ELF-1 (cell line): ENCODE measurements at places on chromosomes 4 and X.
A peak's percentile ranks its signal among the peaks of the same experiment; 100 is the strongest.

GRCh38 chr4:119087121-119087520, 48.5 kb upstream of the MYOZ2 start:
- no peak for DNase-seq

DNA sequence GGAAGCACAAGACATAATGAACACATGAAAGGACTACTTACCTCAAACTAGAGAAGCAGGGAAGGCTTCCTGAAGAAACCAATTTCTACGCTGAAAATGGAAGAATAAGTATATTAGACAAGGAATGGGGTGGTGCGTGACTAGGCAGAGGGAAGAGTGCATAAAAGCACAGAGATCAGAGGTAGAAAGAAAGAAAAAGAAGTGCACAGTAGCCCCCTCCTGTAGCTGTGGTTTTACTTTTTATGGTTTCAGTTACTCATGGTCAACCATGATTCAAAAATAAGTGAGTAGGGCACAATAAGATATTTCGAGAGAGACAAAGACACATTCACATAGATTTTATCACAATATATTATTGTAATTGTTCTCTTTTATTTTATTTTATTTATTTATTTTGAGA, 934.5 kb upstream of the INTU start:
- no peak for DNase-seq

DNA sequence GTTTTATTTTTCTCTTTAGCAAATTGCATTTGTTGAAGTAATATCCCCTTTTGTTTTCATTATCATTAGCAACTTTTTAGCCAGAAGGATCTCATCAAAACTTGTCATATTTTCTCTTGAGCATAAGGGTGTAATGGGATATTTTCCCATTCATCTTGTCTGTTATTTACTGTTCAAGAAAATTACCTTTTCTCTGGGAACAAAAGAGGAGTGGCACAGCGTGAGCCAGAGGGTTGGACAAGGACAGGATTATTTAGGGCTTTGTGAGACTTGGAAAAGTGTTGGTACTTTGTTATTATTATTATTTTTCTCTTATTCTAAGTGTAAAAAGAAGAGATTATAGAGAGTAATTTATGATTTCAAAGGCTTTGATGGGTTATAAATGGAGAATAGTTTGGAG, 135.9 kb downstream of the PRKX start:
- DNase-seq, result no peak

- DNase-seq, result no peak
Measured at GRCh38 chrX:129034196-129034595, 489.1 kb downstream of the SMARCA1 start.

GRCh38 chrX:111609206-111609605, 71.8 kb upstream of the ALG13 start:
- DNase-seq, result no peak

GRCh38 chr4:17817027-17817426, 6.2 kb downstream of the NCAPG start:
- no peak for DNase-seq

GRCh38 chrX:133776072-133776471, 209.3 kb downstream of the GPC3 start:
- peak; percentile 71 for DNase-seq

- no peak for DNase-seq
Measured at GRCh38 chr4:1685235-1686150, 1.4 kb upstream of the FAM53A start.

- no peak for DNase-seq
Measured at GRCh38 chr4:143212566-143212965, 27.8 kb downstream of the USP38 start.

GRCh38 chrX:153801669-153802068, 7.2 kb downstream of the SSR4 start:
- DNase-seq, result no peak

GRCh38 chr4:71526637-71527406, 188.0 kb downstream of the SLC4A4 start:
- peak; percentile 28 for DNase-seq

- DNase-seq, result peak; percentile 92
Measured at GRCh38 chr4:183443655-183444213, 702 bp upstream of the CDKN2AIP start.

DNA sequence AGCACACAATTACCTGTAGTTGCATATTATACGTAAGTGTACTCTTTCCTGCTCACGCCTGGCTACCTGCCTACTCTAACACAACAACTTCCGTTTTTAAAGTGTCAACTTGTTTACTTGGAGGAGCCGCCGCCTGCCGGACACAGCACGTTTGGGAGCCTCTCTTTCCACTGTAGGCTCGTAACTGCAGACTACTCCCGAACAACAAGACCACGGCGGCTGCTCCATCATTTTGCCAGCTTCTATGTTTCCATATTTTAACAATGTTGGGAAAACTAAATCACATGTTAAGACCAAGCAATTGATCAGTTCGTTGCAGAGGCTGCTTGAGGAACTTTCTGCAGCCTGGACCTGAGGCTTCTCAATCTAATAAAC, 841 bp downstream of the MTNR1A start:
- peak; percentile 75 for DNase-seq

- no peak for DNase-seq
Measured at GRCh38 chrX:56029691-56030090, 202.5 kb upstream of the KLF8 start.

DNA sequence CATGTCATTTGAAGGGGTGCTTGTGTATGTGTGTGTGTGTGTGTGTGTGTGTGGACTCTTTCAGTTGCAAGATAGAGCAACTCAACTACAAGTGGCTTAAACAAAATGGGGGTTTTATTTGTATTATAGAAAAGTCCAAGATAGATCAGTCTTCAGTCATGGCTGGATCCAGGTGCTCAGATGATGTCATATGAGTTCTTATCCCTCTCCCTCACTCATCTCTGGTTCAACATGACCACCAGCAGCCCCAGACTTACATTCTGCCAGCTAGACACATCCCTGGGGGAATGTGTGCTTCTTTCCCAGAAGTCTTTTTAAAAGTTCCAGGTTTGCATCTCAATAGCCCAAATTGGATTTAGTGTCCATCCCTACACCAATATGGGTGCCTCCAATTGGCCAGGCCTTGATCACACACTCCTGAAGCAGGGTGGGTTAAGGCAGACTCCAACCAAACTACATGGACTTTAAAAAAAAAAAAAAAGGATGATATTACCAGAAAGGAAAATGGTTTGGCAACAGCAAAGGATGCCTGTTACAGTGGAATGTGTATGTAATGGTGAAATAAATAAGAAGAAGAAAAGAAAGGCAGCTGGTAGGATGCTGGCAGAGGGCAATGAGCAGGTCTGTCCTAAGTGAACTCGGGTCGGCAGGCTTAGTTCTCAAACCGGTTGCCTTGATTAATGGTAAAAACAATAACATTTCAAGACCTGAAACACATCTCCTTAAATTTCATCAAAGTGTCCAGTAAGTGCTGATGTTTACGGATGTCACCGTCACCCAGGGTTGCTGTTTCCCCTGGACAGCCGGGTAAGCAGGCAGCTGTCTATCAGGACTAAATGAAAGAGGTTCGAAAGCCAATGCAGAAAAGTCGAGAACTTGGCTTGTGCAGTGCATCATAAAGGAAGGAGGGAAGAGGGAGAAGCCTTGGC, 107.7 kb downstream of the SMIM20 start:
- no peak for DNase-seq

- no peak for DNase-seq
Measured at GRCh38 chr4:165915215-165915614, 42.2 kb downstream of the TLL1 start.

- no peak for DNase-seq
Measured at GRCh38 chr4:188295899-188296298, 156.7 kb downstream of the TRIML1 start.

- DNase-seq, result no peak
Measured at GRCh38 chr4:155966731-155967395, 13.2 kb upstream of the CTSO start.

GRCh38 chrX:2967998-2968909, 38.1 kb upstream of the ARSH start:
- peak; percentile 82 for DNase-seq

DNA sequence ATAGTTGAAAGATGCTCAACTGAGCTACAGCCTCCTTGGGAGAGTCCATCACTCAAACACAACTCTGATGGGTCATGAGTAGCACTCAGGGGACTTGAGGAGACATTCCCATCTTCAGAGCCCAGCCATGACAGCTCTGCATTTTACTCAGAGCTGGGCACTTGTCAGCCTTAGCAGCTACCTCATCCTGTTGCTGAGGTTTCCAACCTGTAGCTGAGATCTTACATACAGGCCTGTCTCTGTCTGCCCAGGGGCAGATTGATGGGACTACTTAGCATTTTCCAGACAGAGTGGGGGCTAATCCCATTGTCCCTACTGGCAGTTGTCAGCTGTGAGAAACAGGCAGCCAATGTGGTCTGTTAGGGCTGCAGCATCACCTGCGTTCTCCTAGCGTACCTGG, 3.5 kb downstream of the FHDC1 start:
- peak; percentile 87 for DNase-seq

GRCh38 chr4:30536231-30536630, 183.9 kb upstream of the PCDH7 start:
- DNase-seq, result no peak

- no peak for DNase-seq
Measured at GRCh38 chr4:39928538-39928937, 49.2 kb downstream of the PDS5A start.

DNA sequence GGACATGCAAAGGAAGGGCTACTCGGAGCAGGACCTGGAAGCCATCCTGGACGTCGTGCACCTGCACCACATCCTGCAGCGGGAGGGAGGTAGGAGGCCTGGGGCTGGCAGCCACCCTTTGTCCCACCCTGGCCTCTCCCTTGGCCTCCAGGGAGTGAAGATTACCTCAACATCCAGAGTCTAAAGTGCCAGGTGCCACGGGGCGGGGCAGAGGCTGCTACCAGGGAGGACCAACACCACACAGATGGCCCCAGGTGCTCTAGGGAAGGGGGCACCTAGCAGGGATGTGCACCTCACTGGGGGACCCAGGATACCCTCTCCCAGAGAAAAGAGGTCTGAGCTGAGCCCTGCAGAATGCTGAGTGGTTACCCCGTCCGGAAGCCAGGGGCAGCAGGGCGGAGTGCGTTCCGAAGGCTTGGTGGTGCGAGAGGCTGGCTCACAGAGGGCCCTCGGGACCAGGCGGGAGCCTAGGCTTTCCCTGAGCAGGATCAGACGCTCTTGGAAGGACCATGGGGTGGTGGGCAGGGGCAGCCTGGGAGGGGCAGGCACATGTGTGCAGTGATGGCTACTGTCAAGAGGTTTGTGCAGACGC, 16.1 kb downstream of the ABCD1 start:
- no peak for DNase-seq

DNA sequence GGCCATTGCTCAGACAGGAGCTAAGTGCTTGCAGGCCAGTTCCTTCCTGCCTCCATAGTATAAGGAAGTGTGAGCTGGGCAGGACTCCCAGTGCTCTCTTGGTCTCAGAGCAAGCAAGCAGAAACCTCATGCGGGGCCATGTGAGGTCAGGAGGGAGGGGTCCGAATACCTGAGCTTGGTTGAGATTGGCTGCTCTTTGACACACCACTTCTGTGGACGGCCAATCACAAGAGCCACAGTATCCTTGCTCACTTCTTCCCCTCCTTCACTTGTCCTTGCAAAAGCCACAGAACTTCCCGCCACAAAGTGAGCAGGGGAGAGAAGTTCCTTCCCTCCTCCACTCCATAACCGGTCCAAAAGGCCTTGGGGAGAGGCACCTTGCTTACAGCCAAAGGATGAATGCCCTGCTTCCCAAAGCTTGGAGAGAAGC, 56.7 kb downstream of the PRPS1 start:
- peak; percentile 80 for DNase-seq

DNA sequence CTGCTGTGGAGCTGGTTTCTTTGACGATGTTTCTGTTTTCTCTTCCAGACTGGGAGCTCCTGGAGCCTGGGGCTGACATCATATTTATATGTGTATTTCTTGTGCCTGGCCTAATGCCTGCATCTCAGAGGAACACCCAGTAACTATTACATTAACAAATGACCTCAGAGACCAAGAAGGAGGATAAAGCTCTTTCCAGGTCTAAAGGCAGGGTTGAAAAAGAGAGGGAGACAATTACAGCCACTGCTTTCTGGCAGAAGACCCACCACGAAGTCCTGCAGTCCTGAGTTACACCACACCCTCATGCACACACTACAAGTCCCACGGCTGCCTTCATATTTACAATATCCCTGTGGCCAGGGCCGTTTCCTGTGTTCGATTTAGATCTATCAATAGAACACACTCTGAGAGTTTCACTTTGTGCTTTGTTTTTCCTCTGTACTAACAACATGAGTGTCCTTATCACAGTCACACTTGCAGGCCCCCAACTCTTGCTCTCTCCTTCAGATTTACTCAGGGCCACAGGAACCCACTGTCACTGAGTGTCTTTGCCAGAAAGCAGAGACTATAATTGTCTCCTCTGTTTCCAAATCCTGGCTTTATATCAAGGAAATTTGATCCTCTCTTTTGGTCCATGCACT, 535.5 kb downstream of the MID1IP1 start:
- no peak for DNase-seq

DNA sequence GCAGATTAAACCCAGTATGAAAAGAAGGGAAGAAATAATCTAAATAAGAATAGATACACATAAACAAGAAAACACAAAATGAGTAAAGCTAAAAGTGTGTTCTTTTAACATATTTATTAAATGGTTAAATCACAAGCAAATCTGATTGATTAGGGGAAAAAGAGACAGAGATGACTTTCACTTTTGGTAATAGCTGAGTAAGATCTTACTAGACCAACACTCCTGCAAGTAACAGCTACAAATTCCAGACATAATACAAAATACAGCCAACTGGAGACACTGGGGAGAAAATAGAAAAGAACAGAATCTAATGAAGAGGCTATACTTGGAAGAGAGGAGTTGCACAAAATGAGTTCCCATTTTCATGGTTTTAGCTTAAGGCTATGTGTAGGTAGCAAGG, 33.5 kb downstream of the OR13H1 start:
- peak; percentile 18 for DNase-seq

DNA sequence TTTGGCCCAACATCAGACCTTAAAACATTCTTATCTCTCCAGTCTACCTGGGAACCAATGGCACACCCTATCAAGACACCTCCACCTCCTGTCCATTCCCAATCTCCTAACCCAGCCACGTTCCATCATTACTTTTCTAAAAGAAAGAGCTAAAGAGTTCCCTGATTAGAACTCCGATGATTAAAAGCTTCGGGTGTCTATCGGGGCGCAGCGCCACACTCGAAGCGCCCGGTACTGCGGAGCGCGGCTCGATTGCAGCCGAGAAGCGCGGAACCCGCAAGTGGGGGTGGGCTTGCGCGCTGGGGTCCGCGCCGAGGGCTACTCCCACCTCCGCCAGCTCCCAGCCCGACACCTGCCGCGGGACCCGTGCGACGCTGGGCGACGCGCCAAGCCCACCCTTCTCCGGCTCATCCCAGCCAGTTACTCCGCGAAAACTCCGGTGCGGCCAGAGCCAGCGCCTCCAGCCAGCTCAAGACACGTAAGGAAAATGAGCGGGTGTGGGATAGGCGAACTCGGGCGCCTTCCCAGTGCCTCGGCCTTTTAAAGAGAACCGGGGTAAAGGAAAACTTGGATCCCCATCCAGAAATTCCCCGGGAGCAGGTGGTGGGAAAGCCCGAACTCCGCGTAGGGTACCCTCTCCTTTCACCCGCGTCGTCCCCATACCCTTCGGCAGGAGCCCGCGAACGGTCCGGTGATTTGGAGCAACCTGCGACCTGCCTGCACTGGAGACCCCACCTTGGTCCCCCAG, 593 bp downstream of the NPY1R start:
- DNase-seq, result peak; percentile 46

GRCh38 chr4:165096776-165097175, 15.9 kb downstream of the TMEM192 start:
- peak; percentile 39 for DNase-seq
